ENCODE measurements at places on chromosomes 11 and 22. TPM values are rescaled to one million over a fixed set of nuclear protein-coding genes. Genes with fewer than 3 reads are reported as not detected.

- no peak for DNase-seq
Observed at GRCh38 chr11:126114486-126115126, 51.9 kb upstream of the CDON start.

GRCh38 chr11:61861634-61862033 is 29.7 kb downstream of the FADS3 start:
- no peak for DNase-seq

DNA sequence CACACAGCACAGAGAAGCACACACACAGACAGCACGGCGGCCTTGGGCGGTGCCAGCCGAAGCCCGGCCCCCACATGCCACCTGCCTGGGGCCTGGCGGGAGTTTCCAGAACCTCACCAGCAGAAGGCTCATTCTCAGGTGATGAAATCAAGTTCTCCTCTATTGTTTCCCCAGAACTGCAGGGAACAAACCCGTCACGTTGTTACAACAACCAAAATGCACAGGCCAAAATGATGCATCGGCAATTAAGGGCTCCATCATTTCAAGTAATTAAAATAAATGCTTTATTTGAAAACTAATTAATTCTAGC is 30.8 kb downstream of the GNB1L start:
- no peak for DNase-seq

DNA sequence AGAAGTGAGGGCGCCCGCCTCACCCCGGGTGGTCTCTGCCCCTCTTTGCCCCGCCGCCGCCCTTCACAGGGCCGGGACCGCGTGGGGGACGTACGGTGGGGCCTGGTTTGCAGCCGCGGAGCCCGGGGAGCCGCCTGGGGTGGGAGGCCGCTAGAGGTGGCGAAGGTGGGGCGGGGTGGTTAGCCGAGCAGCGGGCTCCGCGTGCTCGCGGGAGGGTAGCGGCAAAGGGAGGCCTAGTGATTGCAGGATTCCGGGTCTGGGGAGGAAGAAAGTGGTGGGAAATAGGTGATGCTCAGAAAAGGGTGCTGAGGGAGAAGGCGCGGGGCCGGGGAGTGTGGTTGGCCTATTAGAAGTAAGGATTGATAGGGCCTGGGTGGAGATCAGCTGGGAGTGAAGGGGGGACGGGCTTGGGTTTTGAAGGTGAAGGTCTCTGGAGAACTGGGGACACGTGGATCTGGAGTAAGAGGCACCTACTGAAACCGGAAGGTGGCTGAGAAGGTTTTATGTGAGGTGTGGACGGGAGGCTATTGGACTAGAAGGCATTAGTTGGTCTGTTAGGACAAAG is 571 bp downstream of the FAR1 start:
- DNase-seq, result peak; percentile 34

DNA sequence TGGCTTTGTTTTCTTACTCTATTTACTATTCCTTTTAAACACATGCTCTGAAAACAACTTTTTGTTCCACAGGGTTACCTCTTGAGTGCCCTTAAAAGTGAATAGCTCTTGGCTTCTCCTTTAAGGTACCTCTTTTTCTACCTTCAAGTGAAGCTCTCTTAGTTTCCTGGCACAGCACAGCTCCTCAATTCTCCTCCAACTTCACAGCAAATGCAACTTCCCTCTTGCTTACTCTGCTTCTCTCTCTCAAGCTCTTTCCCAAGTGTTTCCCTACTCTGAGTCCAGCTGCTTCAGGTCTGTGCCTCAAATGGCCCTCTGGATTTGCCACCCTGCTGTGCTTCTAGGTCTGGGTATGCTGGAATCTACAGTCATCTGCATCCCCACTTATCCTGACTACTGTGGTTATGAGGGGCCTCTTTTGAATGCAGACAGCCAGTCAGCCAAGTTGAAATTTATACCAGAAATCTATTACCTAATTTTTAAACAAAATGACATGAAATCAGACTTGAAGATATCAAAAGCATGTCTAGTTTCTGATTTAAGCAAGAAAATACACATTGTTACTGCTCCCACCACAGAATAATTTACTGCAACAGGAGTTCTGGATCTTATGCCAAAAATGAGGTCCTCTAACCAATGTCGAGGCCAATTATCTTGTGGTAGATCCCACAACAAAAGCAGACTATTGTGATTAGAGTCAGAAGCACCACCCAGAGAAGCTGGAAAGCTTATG is 371.1 kb downstream of the SOX6 start:
- DNase-seq, result no peak

DNA sequence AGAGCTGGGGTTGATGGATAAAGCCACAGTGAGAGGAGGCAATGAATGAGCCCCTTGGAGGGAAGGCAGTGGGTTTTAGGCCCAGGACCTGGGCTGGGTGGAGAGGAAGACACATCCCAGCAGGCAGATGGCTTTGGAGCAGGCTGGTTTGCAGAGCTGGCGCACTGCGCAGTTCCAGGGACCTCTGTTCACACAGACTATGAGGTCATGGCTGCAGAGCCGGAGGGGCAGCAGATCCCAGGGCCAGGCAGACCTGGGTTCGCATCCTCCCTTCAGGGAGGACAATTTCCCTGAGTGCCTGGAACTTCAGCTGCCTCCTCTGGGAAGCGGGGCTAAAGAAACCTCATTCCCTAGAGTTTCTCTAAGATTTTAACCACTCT is 28.2 kb upstream of the DGKZ start:
- no peak for DNase-seq

GRCh38 chr11:124380585-124380984 is 3.7 kb downstream of the OR8B2 start:
- DNase-seq, result no peak

DNA sequence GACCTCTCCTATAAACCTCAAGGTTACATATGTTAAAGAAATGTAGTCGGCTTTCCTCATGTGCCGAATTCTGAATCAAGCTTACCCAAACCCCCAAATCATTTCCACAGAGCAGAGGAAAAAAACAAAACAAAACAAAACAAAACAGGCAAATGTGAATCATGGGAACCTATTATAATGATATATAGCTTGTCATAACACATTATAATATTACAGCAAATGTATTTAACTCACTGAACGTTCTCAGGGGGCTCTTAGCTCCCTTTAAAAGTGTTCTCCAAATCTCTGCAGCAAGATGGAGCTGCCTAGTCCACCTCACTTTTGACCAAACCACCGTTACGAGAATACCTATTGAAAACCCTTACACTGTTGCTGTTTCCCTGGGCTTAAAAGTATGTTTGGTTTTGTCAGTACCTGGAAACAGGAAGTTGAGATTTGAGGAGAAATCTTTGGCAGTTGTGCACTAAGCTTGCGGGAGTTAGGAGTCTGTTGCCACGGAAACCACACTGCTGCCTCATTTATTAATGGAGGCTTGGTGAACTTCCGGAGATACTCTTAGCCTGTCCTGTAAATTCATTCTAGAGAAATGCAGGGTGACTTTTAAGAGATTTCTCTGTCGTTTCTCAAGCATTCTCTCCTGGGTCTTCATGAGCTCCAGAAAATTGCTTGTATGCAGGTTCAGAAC is 167.0 kb upstream of the RASSF10 start:
- peak; percentile 61 for DNase-seq

DNA sequence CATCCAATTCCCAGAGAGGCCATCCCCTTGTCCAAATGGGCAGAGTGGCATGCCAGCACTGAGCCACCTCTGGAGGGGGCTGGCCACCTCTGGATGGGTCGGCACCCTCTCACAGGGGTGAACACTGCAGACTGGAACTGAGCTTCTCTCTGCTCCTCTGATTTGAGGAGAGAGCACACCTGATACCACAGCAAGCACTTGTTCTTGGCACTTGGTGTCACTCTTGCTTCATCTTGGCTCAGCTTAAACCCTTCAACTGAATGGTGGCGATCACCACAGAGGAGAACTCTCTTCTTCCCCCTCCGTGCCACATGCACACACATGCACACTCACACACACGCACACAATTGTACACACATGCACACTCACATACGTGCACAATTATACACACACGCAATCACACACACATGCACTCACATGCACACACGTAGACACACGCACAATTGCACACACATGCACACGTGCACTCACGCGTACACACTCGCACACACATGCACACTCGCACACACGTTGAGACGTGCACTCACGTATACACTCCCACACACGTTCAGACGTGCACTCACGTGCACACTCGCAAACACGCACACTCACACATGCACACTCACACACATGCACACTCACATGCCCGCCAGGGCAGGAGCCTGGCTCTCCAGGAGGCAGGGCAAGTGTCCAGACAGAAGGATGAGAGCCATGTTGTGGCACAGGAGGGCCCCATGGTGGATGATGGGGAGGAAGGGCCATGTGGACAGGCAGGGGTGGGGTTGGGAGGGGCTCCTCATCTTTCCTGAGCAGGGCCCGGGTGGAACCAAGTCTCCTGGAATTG is 23.4 kb downstream of the OVOL1 start:
- DNase-seq, result no peak

DNA sequence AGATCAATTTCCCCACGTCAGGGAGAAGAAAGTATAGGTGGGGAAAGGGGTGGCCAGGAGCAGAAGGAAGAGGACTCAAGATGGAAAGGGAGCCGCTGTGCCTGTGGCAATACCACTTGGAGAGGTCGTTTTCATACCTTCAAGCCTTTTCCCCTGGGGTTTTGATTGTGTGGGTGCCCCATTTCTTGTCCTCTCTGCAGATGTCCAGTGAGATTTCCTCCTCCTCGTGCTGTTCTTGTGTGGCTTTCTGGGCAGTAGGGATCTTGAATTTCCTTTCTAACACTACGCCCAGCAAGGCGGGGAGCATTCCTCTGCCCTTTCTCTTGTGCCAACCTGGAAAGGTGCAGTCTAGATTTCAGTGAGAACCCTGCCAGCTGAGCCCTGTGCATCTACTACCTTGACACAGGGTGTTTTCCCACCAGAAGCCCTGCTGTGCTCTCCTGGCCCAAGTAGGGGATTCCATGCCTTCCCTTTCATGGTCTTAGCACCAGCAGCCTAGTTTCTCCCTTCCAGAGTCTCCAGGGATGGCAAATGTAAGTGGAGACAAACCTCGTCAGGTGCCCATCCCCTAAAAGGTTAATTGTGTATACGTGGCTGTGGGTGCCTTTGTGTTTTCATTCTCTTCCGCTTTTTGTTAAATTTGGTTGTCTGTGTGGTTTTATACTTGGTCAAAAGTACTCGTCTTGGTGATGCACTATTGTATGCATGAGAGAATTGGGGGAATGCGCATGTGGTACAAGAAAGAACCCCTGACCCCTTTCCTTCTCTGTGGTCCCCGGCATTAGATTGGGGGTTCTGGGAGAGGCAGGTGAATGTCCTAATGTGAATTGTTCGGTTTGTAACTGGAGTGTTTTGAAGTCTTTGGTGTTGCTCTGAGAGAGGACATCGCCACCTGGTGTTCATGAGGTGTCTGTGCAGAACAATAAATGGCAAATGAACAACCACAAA is 71.4 kb upstream of the MPEG1 start:
- peak; percentile 18 for DNase-seq

GRCh38 chr11:77819921-77820564 is 479 bp downstream of the RSF1 start:
- peak; percentile 53 for DNase-seq

DNA sequence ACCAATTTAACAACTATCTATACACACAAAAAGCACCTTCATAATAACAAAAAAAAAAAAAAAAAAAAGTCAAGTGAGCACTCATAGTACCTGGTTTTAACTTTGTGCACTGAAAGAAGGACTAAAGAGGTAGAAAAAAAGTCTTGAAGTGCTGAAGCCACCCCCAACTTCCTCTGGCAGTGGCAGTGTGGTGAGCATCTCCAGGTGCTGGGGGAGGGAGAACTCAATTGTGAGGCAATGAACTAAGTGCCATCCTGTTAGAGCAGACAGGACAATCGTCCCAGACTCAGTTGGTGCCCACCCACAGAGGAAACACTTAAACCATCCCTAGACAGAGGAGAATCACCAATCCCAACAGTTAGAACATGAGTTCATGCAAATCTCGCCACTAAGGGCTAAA is 22.7 kb upstream of the OR52M1 start:
- no peak for DNase-seq

DNA sequence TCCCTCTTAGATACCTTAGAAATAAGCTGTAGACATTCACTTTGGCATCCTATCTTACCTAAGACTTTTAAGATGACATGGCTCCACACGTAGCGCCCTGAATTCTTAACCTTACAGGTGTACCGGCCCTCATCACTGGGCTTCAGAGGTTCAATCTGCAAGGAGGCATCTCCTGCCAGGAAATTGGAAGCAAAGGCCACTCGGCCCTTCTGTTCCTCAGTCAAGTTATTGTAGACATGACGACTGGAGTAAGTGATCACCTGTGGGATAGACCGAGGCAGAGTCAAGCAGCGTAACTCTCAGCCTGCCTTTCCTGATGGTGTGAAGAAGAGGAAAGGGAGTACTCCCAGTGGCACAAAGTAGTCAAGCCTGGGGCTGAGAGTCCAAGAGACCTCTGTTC is 22.5 kb upstream of the HSPA8 start:
- no peak for DNase-seq

DNA sequence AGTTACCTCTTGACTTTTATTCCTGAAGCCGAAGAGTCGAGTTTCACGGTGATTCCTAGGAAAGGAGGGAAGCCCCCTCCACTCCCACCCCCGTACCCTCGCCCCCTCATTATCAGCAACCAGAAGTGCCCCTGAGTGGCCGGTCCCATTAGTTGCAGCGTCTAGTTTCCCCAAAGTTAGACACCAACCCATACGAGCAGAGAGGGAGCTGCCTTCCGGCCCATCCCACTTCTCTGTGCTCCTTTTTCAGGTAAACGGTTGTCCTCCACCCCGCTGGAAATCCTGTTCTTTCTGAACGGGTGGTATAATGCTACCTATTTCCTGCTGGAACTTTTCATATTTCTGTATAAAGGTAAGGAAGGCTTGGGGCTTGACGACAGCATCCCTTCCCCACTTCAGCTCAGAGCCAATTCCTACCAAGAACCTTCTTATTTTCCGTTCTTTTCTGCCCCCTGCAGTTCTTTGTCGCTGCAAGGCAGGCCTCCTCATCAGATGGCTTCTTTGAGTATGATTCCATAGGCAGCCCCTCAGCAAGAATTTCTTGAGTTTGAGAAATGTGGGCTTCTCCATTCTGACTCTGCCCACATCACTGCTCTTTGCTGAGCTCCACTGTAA is 701 bp downstream of the TMEM216 start:
- DNase-seq, result no peak

DNA sequence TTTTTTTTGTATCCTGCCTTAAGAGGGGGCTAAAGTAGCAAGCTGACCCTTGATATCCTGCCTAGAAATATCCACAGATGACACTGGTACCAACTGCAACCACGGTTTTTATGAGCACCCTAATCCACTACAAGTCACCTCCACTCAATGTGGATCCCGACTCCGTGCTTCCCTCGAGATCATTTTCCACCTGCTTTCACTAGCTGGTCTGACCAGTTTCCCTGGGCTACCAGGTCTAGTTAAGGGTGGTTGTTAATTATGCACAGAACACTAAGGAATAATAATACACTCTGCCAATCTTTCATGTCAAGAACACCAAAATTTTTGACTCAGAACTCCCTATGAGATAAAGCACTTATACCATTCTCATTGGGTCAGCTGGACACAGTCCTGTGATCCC is 82.3 kb downstream of the ABTB2 start:
- no peak for DNase-seq

- no peak for DNase-seq
Observed at GRCh38 chr11:126723665-126724045, 276.9 kb downstream of the KIRREL3 start.

Gene KCNA4
- 0.38 TPM for polyA plus RNA-seq

Gene CALCA
- polyA plus RNA-seq, result 12.6 TPM

Gene SPCS2
- polyA plus RNA-seq, result 225 TPM

Gene PLAAT4
- polyA plus RNA-seq, result 11.0 TPM

Gene SYT13
- 14.1 TPM for polyA plus RNA-seq

Gene C11orf42
- 0.86 TPM for polyA plus RNA-seq

Gene GTSE1
- polyA plus RNA-seq, result 18.4 TPM

Gene NXPE4
- polyA plus RNA-seq, result not detected

Gene CRACR2B
- polyA plus RNA-seq, result 12.5 TPM

Gene PNPLA5
- not detected for polyA plus RNA-seq

Gene SHISAL1
- 2.5 TPM for polyA plus RNA-seq

Gene SCO2
- 5.8 TPM for polyA plus RNA-seq

Gene NEFH
- polyA plus RNA-seq, result 10.4 TPM

Measured in right renal pelvis (tissue), 4 donors.